ENCODE measurements at places on chromosomes 5 and 9. TPM values are rescaled to one million over a fixed set of nuclear protein-coding genes. Genes with fewer than 3 reads are reported as not detected.

Gene NIM1K
- 0.24 TPM for total RNA-seq

DNA sequence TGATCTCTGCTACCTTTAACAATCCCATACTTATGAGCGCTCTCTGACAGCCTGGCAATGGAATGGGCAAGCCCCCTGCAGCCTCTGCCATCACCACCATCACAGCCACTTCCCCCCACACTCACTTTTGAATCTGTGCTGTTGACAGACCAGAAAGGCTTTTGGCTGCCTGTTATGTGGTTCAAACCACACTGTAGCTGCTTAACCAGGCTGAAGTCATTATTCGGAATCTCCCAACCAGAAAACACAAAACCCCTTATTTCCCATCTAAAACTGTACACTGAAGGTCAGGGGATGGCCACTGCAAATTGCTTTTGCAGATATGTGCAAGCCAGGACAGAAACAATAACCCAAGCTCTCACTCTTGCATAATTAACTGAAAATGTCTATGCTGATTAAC lies 35.8 kb downstream of the PTCH1 start:
- no peak for DNase-seq

Gene SOHLH1
- not detected for total RNA-seq

Gene PCDHGA11
- 5.6 TPM for total RNA-seq

Gene GEMIN5
- 15.9 TPM for total RNA-seq

All from heart right ventricle (tissue), 16 donors.